Activated naive CD4-positive, alpha-beta T cell treated with Interleukin-2 at 50 U/mL for 16 hours (primary cell): ENCODE measurements at places on chromosomes 1 and 21.

GRCh38 chr1:169295425-169295824 lies 72.2 kb downstream of the NME7 start:
- no peak for DNase-seq

GRCh38 chr1:100735244-100735643 lies 15.7 kb downstream of the VCAM1 start:
- no peak for DNase-seq

- peak; percentile 51 for DNase-seq
These were observed 27.3 kb upstream of the EVA1B start for GRCh38 chr1:36350659-36351226.

DNA sequence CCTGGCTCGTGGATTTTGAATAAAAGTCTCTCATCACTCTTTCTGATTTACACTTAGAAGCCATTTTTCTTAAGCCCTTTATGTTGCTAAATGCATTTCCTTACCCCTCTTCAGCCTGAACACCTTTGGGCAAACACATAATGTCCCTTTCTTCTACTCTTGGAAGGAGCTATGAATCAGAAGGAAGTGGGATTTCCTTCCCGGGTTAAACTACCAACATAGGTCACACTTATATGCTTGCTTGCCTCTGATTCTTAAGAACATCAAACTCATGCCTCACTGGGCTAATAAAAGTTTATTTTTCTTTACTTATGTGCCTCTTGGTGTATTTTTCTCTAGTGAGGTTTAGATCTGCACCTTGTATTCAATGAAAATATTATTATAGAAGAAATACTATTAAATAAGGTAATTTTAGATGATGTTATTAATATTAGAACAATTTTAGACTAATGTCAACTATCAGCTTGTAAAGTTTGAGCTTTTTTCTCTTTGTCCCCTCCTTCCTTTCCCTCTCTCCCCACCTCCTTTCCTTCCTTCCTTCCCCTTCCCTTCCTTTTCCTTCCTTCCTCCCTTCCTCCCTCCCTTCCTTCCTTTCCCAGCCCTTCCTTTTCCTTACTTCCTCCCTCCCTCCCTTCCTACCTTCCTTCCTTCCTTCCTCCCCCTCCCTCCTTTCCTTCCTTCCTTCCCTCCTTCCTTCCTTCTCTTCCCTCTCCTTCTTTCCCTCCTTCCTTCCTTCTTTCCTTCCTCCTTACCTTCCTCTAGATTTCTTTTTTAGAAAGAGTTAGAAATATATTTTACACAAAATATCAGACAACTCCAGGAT lies 66.5 kb upstream of the KCNJ6 start:
- no peak for DNase-seq

- no peak for DNase-seq
These were observed 233.3 kb downstream of the KCNJ6 start for GRCh38 chr21:37682966-37683365.

DNA sequence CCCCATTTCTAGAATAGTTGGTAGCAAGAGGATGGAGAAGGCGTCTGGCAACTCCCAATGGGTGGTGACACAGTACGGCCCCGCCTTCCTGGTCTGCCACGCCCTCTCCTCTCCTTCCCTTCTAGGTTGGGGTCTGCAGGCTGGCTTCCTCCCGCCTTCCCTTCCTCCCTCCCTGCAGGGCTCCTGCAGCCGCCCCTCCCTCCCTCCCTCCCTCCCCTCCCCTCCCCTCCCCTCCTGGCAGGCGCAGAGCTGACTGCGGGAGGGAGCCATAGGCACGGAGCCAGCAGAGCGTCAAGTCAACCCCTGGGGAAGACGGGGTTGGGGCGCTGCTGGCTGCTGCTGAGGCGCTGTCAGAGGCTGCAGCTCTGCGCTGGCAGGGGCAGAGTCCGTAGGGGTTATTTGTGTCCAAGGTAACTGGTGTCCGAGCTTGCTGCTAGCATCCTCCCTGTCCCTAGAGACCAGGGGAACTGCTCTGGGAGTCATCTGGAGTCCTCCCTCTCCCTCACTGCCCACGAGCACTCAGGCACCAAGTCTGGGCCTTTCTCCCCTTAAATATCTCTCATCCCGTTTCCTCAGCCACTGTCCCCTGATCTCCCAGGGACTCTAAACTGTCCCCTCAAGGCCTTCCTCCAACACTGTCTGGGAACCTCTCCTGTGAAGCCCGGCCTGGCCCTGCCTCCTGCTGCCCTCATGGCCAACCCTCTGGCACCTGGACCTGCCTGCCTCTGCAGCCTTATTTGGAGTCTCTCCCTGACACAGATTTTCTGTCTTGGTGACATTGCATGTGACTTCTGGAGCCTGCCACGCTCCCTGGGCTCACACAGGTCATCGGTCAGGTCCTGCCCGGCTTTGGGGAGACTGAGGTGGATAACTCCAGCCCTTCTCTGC lies 57.4 kb upstream of the ACOT11 start:
- DNase-seq = no peak

DNA sequence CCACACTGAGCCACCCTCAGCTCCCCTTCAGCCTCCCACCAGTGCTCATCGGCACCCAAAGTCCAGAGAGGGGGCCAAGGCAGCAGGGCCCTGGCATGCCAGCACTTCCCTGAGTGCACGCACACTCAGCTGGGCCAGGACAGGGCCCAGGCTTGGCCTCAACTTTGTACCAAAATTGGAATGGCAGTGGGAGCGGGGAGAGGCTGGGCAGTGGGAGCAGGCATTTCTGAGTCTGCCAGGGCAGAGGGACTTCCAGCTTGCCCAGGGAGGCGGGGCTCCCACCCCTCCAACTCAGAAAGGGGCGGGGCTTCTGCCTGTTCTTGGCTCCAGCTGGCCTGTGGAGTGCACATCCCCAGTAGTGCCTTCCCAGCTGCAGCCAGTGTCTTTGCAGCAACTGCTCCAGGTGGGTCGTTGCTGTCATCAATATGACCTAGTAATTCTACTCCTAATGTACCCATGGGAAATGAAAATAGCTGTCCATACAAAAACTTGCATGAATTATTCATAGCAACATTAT lies 10.3 kb upstream of the SNX7 start:
- no peak for DNase-seq

DNA sequence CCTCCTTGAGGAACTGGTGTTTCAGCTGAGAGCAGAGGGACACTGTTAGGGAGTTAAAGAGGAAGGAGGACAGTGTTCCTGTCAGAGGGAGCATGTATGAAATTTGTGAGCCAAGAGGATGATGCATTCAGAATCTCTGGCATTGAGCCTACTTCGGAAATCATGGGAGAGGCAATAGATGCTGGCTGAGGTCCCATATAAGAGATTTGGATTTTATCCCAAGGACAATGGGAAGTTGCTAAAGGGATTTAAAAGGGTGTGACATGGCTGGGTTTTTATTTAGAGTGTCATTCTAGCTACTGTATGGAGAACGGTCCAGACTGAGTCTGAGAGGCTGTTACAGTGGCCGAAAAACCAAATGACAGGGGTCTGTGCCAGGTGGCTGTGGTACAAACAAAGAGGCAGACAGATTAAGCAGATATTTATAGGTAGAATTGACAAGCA lies 403.2 kb upstream of the B3GALT2 start:
- no peak for DNase-seq

- DNase-seq = no peak
These were observed 6.5 kb downstream of the WLS start for GRCh38 chr1:68225781-68226180.

GRCh38 chr1:59638231-59638711 lies 176.5 kb upstream of the HOOK1 start:
- DNase-seq = no peak

DNA sequence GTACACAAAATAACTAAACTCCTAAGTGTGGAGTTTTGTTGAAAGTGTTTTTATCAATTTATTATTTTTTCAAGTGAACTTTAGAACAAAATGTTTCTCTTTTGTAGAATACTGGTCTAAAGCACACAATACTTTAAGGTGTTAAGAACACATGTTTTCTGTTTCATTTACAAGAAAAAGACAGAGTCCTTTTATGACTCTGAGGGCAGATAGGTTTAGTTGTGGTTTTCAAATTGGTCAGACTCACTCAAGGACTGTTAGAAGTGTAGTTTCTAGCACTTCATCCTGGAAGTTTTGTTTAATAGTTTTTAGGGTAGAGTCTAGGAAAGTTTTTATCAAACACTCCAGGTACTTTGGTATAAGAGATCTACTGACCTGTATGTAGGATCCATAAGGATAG lies 376.5 kb downstream of the LRRIQ3 start:
- DNase-seq = no peak

DNA sequence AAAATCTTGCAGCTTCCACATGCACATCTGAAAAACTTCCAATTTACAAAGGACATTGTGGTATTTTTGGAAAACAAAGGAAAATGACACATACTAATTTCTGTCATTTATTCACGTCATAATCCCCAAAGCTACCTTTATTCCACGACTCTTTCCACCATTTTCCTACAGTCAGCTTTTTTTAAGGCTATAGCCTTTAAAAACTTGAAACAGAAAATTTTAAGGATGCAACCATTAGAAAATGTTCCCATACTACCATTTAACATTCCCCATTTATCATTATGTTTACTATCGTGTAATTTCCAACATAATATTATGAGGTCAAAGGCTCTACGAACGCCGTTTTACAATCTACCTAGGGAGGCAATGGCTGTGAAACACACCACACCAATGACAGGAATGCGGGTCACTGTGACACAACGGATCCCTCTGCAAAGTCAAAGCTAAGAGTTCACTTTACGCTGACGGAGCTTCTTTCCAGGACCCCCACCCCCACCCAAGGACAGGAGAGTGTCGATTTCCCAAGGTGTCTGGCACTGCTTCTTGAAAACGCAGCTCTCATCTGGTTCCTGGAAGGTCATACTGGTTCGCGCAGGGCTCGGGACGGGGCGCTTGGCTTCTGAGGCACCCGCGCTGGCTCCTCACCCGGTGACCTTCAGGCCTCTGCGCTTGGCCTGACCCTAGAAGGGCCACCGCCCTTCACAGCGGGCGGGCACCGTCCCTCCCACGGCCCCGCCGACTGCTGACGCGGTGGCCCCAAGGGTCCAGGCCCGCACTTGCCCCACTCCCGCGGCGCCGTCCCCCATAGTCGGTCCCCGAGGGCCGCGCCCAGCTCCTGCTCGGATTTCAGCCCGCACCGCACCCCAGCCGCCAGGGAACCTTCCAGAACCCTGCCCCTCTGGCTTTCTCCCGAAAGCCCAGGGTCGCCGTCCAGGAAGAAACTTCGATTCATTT lies 50.5 kb upstream of the ATF3 start:
- no peak for DNase-seq

- no peak for DNase-seq
These were observed 775 bp downstream of the TMEM125 start for GRCh38 chr1:43270421-43271095.

GRCh38 chr1:155206891-155207805 lies 549 bp downstream of the THBS3 start:
- peak; percentile 92 for DNase-seq

DNA sequence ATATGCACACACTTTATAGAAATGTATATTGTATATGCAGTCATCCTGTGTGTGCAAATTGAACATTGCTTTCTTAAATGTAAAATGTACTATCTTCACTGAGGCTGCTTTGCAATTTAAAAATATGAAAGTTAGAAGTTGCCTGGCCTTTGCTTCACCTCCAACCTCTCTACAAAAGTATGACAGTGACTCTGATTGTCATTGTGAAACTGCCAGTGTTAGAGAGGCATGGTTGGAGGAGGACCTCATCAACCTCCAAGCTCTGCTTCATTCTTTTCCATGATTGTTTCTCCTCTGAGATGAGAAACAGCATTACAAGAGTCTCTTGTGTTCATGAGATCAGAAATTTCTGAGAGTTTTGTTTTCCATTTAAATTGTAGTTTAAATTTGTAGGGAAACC lies 185.5 kb downstream of the ZC3H11B start:
- DNase-seq = no peak

- no peak for DNase-seq
These were observed 108.8 kb downstream of the DYRK1A start for GRCh38 chr21:37475186-37475868.

GRCh38 chr1:161115132-161115711 lies 2.6 kb downstream of the PFDN2 start:
- DNase-seq = peak; percentile 39

- no peak for DNase-seq
These were observed 26.9 kb downstream of the IGSF21 start for GRCh38 chr1:18134324-18135046.

DNA sequence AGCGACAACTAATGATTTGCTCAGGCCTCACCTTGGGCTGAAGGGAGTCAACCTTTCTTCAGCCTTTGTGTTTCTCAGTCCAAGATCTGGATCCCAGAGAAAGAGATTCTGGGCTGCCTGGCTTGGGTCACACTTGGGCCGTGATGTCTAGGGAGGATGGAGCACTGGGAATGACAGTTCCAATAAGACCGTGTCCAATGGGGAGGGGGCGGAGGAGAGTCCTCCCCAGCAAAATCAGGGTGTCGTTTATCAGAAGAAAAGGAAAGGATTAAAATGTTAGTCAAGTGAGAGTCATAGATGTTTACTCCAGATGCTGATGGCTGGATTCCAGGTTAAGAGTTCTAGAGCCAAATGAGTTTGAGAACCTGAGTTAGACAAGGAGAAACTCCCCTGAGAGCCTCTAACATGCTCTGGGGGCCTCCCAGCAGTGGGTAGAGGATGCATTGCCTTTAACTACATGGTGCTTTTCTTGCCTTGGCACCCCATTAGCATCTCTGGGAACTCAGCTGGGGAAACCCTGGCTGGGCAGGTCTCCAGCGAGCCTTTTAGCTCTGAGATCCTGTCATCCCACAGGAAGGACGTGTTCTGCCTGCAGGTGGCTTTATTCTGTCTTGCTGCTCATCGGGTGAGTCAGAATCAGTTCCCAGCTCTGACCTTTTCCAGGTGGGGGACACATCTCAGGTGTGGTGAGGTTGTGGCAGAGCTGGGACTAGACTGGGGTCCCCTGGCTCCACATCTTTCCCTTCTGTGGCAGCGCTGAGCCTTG lies 22.2 kb downstream of the NIPAL3 start:
- DNase-seq = no peak

DNA sequence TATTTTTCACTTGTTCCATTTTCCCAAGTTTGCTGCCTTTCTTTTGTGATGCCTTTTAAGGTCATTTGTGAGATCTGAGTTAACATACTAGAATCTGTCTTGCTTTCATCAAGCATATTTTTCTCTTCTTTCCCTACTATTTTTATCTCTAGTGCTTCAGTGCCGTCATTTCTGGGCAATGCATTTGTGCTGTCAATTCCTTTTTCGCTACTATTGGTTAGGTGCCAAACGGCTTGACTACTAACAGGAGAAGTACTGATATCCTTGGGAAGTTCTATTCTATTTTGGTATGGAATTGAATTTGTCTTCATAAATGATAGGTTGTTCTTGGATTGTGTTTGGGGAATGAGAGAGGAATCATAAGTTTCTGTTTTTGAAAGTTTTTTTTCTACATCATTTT lies 42.2 kb downstream of the LRRC53 start:
- no peak for DNase-seq

GRCh38 chr1:63326473-63327380 lies 4.4 kb downstream of the FOXD3 start:
- DNase-seq = no peak

- DNase-seq = no peak
These were observed 92.8 kb downstream of the NGF start for GRCh38 chr1:115245227-115245626.

GRCh38 chr1:156803086-156803851 lies 13.4 kb downstream of the SH2D2A start:
- no peak for DNase-seq

DNA sequence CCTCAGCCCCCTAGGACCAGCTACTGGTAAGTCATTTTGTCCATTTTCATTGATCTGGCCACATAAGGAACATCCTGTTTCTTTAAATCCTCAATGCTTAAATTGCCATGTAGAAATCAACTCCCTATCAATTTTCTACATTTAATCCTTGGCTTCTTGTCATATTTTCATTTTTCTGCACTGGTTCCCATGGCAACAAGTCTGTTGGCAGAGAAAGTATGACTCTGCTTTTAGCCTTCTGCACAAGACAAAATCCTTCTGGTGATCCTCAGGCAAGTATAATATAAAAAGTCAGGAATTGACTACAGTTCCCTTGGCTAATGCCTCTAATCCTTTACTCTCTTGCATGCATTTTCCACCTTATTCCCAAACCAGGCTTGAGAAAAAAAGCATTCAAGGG lies 65.0 kb downstream of the LRRC40 start:
- DNase-seq = no peak
